ENCODE measurements at places on chromosomes 5 and 9.

GRCh38 chr9:134370638-134371037 is 44.4 kb downstream of the RXRA start:
- no peak for DNase-seq

GRCh38 chr5:157390551-157391297 is 69.3 kb upstream of the NIPAL4 start:
- DNase-seq = peak; percentile 11

GRCh38 chr5:8613078-8613685 is 744.2 kb downstream of the MTRR start:
- DNase-seq = no peak

GRCh38 chr5:119021149-119021732 is 32.9 kb upstream of the DTWD2 start:
- no peak for DNase-seq

DNA sequence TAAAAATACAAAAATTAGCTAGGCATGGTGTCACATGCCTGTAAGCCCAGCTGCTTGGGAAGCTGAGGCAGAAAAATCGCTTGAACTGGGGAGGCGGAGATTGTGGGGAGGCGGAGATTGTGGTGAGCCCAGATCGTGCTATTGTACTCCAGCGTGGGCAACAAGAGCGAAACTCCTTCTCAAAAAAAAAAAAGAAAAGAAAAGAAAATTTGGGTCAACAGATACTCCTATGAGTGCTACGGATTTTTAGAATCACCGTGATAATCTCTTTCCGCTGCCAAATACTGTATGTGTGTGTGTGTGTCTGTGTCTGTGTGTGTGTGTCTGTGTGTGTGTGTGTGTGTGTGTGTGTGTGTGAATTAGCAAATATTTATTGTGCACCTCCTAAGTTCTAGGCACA is 64.4 kb downstream of the ARRDC3 start:
- DNase-seq = no peak

GRCh38 chr5:134131578-134132350 is 17.3 kb downstream of the TCF7 start:
- no peak for DNase-seq

DNA sequence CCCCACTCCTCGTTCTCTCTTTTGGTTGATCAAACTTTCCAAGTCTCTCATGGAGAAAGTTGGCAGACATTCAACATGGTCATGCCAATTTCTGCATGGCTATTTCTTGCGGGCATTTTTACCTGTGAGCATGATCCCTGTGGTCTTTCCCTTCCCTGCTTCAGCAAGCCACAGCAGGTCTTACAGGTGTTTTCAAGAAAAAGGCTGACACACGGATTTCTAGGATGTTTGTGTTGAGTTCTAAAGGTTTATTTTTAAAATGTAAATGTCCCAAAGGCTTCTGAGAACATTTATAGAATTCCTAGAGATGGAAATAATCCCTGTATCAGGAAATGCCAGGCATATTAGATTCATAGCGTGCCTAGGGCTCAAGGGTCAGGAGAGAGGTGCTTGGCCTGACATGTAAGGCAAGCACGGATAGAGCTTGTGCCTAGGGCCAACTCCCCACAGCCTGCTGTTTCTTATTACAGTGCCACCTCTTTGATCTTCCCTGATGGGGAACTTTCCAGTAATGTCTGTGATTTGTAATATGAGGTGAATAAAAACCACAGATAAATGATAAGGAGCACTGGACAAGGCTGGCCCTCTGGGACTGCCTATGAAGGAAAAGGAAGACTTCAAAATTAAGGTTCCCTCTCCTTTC is 79.8 kb downstream of the MUSK start:
- DNase-seq = no peak

DNA sequence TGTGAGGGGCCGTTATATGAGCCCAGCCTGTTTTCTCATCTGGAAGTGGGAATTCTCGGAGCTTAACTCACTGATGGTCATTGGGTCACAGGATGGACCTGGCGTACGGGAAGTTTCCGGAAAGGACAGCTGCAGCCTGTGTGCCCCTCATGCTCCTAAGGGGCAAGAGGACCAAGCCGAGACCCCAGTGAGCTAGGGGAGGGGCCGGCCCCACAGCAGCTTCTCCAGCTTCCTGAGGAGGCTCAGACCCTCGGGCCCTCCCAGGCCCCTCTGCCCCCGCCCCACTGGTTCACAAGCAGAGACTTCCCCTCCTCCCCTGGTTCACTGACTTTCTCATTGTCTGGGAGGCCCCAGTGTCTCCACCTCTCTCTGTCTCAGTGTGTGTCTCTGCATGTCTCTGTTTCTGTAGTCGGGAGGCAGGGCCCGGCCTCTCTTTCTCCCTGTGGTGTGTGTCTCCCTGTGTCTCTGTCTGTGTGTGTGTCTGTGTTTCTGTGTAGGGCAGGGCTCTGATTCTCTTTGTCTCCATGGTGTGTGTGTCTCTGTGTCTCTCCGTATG is 32.3 kb upstream of the FIBCD1 start:
- no peak for DNase-seq

GRCh38 chr9:4620881-4621555 is 41.1 kb upstream of the PLPP6 start:
- no peak for DNase-seq

DNA sequence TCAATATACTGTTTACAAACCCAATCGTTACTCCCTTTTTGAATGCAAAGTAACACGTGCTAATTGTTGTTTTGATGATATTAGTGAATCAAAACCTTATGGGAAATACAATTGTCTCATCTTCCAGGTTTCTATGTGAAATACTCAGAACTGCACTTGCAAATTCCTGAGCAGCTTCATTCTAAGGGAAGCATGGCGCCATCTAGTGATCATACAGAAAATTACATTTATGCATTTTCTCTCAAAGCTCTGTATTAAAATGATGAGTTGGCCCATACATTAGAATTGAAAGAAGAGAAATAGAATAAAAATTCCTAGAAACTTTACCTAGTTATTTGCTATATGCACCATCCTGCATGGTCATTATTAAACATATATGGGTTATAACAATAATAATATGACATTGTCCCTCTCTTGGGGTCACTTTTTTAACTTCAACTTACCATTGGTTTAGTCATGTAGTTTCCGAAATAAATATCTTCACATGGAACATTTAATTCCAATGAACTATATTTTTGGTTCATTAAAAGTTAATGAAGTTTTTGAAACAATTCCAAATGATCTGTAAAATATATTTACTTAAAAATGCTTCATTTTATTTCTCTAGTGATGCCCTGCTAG is 220.0 kb downstream of the PDE4D start:
- DNase-seq = peak; percentile 77

- DNase-seq = peak; percentile 22
These were observed 3.3 kb upstream of the LSM11 start for GRCh38 chr5:157740229-157740610.

DNA sequence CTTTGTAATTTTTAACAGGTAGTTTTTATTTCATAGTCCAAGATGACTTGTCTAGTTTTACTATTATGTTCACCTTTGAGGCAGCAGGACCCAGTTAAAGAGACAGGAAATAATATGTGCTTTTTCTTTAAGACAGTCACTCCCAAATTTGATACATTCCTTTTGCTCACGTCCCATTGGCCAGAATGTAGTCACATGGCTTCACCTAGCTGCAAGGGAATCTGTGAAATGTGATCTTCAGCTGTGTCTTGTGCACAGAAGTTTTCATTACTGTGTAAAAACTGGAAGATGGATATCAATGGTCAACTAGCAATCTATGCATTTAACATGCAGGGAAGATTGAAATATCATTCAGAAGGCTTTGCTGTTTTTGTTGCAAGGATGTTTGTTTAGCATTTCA is 41.1 kb downstream of the XRCC4 start:
- no peak for DNase-seq

DNA sequence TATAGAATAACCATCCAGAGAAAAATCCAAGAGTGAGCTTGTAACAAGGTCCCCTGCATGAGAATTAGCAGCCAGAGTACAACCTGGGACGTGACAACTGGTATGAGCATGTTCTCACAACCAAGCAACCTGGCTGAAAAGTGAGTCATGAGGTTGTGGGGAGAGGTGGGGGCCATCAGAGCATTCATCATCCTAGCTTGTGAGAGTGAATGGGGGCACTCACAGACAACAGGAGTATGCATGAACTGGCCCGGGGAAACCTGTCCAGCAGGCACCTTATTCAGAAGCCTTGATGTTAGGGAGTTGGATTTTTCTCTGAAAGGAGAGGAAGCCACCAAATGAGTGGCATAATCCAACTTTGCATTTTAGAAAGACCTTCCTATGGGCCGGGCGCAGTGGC is 113.0 kb downstream of the FRMD3 start:
- no peak for DNase-seq

DNA sequence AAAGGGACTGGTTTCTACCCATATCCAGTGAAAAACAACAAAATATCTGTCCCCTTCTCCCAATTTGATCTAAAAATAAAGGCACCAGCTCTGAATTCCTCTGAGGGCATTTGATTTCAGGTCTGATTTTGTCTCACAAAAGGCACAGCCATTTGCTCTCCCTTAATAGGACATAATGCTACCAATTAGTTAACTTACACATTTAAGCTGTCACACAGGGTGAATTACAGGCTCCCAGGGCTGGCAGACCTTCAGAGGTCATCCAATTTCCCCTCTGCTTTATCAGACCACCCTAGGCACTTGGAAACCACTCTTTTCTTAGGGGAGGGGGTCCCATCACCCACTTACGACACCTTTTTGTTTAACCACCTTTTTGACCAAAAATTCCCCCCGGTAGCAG is 319.9 kb downstream of the SPOCK1 start:
- no peak for DNase-seq

- DNase-seq = no peak
These were observed 288.6 kb downstream of the ELAVL2 start for GRCh38 chr9:23537192-23538066.

GRCh38 chr9:91995000-91995655 is 45.1 kb upstream of the ROR2 start:
- DNase-seq = peak; percentile 6

DNA sequence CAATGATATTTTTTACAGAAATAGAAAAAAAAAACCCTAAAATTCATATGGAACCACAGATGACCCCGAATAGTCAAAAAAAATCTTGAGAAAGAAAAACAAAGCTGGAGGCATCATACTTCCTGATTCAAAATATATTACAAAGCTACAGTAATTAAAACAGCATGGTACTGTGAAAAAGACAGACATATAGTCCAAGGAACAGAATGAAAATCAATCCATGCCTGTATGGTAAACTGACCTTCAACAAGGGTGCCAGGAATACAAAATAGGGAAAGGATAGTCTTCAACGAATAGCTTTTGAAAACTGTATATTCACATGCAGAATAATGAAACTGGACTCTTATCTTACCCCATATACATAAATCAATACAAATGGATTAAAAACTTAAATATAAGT is 307.5 kb downstream of the MCTP1 start:
- DNase-seq = no peak

- DNase-seq = no peak
These were observed 217.6 kb downstream of the NFIB start for GRCh38 chr9:14096258-14096922.
